NCI-H2029 treated with DMSO at 0.1 percent for 48 hours (cell line): ENCODE measurements at places on chromosomes 4 and X.

- no peak for DNase-seq
These were observed 899.3 kb downstream of the STIM2 start for GRCh38 chr4:27759611-27760575.

GRCh38 chrX:116618546-116618945, 155.8 kb upstream of the CT83 start:
- no peak for DNase-seq

DNA sequence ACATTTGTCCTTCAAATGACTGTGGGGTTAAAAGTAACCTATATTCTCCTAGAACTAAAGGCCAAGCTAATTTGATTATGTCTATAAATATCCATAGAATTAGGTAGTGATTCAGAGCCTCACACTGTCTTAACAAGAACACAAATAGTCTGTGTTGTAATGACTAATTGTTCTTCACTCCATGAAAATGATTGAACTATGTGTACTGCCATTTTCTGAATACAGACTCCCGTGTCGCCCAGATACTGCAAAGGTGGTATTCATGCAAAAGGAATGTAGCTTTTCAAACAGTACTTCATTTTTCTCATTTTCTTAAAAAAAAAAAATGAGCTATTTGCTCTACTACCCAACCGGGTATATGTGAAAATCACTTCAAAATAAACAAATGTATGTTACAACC, 11.3 kb upstream of the PHKA2 start:
- no peak for DNase-seq

DNA sequence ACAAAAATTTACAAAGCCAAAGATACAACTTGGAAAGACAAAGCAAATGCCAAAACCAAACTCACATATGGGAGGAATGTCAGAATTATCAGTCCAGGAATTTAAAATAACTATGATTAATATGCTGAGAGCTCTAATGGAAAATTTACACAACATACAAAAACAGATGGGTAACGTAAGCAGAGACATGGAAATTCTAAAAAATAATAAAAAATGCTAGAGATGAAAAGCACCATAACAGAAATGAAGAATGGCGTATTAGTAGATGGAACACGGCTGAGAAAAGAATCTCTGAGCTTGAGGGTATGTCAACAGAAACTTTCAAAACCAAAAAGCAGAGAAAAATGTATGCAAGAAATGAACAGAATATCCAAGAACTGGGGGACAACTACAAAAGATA, 4.1 kb upstream of the MANBA start:
- no peak for DNase-seq

GRCh38 chr4:105166066-105166465, 19.4 kb downstream of the TET2 start:
- no peak for DNase-seq

- no peak for DNase-seq
These were observed 78.3 kb upstream of the ATXN3L start for GRCh38 chrX:13397878-13398818.
